ENCODE measurements at places on chromosomes 5 and 9. TPM values are rescaled to one million over a fixed set of nuclear protein-coding genes. Genes with fewer than 3 reads are reported as not detected.

DNA sequence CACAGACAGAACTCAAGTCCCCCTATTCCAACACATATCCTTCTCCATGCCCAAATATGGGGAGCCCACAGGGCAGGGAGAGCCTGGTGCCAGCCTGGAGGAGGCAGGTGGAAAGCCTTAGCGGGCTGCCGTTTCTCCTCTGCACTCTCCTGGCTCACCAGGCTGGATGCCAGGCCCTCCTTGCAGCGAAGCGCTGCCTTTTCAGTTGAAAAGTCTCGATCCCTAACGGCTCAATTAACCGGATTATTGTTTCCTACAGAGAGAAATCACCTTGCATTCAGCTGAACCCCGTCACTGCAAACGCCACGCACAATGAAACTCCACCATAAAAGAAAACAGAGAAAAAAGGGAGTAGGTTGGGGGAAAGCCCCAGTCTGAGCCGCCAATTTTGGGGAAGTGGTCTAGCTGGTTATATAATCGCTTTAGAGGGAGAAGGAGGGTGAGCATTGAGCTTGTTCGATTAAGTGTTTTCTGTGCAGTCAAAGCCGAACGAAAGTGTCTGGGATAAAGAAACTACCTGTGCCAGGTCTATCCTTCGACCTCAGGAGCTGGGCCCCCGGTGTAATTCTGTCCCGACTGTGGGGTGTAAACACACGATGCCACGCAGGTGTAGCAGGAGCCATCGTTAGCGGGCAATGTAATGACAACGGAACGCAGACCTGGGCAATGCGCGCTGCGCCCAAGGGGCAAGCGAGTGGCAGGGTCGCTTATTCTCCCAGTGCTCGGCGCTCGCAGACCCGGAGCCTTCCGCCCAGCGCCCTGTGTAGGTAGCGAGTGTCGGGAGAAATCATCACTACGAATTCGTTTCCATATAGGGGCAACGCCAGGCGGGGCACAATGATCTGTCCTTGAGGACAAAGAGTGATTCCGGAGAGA, 3.8 kb downstream of the BARHL1 start:
- DNase-seq, result no peak
- H3K4me1 ChIP-seq, result no peaks in the 10 kb centered on the region
- H3K36me3 ChIP-seq, result no peaks in the 10 kb centered on the region
- H3K27me3 ChIP-seq, result peaks cover 96% of the 10 kb centered on the region

DNA sequence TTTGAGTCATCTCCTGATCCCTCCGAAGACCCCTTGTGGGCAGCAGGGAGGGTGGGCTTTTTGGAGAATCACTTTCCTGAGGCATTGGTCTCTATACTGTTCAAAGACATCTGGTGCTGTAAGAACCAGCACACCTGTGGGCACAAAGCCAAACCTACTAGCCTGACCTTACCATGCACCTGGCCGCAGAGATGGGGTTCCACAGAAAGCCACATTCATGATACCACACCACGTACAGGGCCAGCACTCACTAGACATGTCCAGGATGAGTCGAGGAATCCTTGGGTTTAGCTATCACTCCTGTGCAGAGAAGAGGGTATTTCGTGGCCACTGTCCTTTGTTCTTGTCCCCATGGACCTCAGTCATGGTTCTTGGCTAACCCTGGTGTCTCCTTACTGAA, 203.4 kb downstream of the CACNA1B start:
- no peak overlapping the region for H3K27ac ChIP-seq
- no peaks in the 10 kb centered on the region for H3K27me3 ChIP-seq
- DNase-seq, result no peak
- no peaks in the 10 kb centered on the region for H3K4me1 ChIP-seq

The FRMD3 gene
- total RNA-seq, result under 0.01 TPM

The PRDM12 gene
- not detected for total RNA-seq

The PCDHB9 gene
- 0.18 TPM for total RNA-seq
